ENCODE measurements at places on chromosomes 7 and 10.

GRCh38 chr10:132543916-132544743, 6.5 kb downstream of the INPP5A start:
- DNase-seq, result no peak

GRCh38 chr10:73910764-73911552, at the start of gene PLAU:
Gene PLAU (plus strand): TSS chr10:73911132. CDS start chr10:73911556, 424 bp downstream.
- no peak for DNase-seq

DNA sequence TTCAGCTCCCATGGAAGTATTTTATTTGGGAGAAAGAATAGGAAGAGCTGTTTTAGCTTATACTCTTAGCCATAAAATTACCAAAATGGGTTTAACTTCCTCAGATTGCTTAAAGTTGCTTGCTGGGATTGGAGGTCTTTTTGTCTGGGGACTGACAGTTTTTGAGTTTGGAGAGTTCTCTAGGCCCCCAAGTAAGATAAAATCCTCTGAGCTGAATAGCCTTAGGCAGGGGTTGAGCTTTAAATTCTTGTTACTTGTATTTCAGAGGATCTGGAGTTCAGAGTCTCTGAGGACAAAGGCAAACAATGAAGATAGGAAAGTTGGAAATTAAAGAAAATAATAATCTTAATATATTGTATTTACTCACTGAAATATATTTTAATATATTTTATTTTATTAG, 294.4 kb upstream of the DKK1 start:
- DNase-seq, result no peak

GRCh38 chr10:5325076-5325475, 39.7 kb upstream of the UCN3 start:
- no peak for DNase-seq

DNA sequence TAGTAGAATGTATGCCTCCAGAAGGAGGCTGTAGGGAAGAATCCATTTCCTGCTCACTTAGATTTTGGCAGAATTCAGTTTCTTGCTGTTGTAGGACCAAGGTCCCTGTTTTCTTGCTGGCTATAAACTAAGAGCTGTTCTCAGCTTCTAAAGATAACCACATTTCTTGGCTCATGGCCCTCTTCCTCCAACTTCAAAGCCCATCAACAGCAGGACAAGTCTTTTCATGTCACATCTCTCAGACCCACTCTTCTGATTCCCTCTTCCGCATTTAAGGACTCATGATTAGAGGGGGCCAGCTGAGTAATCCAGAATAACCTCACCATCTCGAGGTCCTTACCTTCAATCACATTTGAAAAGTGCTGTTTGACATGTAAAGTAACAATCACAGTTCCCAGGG, 8.2 kb upstream of the LSM8 start:
- DNase-seq, result peak; percentile 9

DNA sequence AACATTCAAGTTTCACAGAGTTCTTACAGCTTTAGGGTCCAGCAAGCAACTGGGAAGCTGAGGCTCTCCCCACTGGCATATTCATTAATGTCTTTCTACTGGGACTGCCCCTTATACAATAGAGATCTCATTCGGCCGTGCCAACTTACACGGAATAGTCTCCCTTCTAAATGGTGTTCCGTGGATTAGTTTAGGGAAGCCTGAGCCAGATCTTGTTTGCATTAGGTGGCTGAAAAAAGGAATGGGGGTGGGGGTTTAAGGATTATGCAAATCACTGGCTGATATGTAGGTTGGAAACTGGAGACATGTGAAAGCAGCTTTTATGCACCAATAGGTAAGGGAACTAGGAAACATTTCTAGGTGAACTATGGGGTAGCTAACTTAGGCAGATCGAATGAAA, 218.3 kb downstream of the TRIL start:
- DNase-seq, result no peak

DNA sequence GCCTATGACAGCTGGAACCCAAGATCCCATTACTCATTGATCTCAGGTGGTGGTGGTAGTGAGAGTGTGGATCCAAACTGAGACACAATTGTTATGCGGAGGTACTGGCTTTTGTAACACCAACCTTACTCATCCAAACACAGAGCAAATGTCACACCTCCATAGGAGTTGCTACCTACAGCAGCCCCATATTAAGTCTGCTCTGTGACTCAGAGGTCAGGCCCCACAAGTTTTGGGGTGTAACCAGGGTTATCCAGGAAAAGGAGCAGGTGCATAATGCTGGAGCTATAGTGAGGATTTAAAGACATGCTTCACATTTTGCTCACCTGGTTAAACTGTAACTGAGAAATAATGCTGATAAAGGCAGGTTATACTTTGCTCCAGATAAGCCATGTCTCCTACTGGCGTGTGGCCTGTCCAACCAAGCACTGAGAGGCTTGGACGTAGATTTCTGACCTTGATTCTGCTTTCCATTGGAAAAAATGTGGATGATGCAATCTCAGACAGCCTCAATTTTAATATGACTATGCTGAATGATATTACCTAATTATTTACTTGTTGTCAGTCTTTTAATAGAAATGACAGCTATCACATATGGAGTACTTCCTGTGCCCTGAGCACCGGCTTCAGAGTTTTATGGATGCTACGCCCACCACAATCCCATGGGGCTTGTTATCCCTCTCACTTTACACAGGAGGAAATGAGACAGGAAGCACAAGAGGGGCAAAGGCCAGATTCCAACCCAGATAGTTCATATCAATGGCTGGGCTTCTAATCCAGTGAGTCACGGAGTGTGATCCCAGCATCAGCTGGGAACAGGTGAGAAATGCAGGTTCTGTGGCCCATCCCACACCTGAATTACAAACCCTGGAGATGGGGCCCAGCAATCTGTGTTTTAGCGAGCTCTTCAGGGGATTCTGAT, 181.3 kb downstream of the CHN2 start:
- DNase-seq, result no peak

DNA sequence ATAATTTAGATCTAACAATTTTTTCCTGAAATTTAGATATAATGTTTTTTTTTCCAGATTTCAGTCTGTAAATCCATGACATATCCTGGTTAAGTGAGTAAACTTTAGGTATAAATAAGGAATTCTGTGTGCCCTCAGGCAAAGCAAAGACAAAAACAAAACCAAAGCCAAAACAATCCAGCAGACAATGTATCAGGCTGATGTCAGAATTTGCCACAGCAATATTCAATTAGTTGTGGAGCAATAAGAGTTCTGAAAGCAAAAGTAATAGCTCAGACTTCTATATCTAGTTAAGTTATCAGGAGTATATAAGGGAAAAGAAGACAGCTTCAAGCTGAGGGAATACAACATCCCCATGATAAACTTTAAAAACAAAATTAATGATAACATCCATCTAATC, 82.0 kb downstream of the MKX start:
- DNase-seq, result no peak

DNA sequence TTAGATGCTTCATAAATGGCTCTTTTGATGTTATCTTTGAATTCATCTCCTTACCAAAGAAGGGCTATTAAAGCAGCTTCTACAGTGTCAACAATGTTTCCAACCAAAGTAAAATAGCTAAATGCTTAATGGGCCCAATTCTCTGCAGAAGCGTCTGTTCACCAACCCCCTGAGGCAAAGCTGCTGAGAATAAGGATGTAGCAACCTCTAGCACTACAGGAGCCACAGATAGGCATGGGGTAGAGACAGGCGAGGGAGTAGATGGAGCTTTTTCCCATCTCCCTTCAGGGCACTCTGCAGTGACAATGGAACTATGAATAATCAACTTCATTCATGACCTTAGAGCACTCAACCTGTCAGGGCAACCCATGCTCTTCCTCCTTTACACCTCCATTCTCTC, 134.1 kb downstream of the FZD1 start:
- DNase-seq, result no peak

GRCh38 chr7:80935991-80936780, 17.3 kb upstream of the SEMA3C start:
- no peak for DNase-seq

DNA sequence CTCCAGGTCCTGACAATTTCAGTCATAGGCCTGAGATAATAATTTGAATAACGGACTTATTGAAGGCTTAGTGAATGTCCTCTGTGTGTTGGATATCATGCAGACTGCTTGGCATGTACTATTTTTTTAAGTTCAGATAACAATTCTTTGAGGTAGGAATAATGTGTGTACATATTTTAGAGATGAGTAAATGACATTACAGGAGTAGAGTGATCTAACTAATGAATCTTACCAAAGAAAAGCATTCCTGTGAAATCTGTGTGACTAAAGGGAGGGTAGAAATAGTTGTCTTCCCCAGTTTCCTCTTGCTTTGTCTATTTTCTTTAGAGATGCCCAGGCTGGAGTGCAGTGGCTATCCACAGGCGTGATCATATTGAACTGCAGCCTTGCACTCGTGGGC, 391.8 kb upstream of the ETV1 start:
- DNase-seq, result no peak

GRCh38 chr7:50982626-50983025, 199.9 kb upstream of the GRB10 start:
- DNase-seq, result no peak

DNA sequence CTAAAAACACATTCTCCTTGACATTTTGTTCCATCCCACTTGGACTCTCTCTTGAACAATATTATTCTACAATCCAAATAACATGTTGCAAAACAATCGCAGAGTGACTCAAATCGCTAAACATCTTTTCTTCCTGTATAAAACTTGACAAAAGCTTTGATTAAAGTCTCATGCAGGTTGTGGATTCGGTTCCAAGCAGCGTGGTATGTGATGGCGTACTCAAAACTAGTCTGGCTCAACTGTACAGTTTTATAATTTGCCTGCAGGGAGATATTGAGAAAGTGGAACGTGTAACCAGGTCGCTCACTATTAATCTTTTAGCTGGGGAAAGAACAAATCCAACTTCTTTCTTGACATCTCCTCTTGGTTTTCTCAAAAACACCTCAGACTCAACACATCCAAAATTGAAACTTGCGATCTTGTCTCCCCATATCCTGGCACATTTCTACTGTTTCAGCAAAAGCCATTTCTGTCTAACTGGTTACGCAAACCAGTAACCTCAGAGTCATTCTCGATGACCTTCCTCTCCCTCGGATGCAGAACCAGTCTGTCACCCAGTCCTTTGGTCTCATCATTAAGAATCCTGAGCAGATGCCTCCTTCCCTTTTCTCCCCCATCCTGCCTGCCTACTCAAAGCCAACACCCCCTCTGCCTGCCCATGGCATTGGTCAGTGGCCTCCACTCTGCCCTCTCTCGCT, 100.1 kb downstream of the CACNB2 start:
- DNase-seq, result no peak

DNA sequence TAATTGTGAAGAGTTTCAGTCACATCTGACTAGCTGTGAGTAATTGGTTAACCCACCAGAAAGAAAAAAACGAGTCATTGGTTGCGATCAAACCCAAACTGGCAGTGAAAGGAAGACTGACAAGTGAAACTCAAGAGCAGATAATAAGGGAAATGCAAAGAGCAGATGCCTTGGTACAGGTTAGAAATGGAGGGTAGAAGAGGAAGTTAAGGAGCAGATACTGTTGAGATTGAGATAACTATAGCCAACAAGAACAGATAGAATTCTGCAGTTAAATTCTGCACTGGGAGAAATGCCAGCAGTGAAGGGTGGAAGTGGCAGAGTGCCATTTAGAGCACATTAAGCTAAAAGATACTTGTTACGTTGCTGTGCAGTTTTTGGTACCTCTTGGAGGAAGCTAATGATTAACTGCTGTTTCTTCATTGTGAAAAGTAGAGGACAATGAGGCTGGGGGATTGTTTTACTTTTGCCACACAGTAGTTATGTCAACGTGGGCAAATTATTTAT, 65.8 kb downstream of the CDK13 start:
- DNase-seq, result peak; percentile 13

- no peak for DNase-seq
Observed at GRCh38 chr10:113320987-113321386, 231.9 kb upstream of the HABP2 start.

DNA sequence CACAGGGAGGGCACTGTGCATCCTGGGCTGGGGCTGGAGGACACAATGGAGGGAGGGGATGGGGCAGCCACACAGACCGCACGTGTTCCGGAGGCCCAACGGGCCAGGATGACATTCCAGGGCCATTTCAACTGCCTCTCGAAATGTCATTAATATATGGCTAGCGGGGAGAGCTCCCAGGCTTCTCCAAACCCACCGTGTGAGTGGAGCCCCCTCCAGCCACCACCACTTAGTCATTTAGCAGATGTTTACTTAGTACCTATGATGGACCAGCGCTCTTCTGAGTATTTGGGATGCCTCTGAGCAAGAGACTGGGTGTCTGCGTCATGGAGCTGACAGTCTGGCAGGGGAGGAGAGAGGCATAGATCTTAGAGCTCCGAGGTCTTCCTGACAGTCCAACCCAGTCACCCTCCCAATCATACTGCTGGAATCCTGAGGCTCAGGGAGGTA, 107.3 kb downstream of the ZMIZ1 start:
- no peak for DNase-seq

GRCh38 chr10:46026106-46026505, 4.3 kb downstream of the NCOA4 start:
- DNase-seq, result no peak

GRCh38 chr10:21297603-21298383, 227.7 kb downstream of the SKIDA1 start:
- no peak for DNase-seq

- DNase-seq, result peak; percentile 95
Observed at GRCh38 chr10:101031128-101031795, at the start of the genes PDZD7 and SFXN3. Gene PDZD7 (minus strand): TSS chr10:101031129. CDS start chr10:101030219, 910 bp downstream. Gene SFXN3 (plus strand): TSS chr10:101031234. CDS start chr10:101034695, 3,461 bp downstream.

DNA sequence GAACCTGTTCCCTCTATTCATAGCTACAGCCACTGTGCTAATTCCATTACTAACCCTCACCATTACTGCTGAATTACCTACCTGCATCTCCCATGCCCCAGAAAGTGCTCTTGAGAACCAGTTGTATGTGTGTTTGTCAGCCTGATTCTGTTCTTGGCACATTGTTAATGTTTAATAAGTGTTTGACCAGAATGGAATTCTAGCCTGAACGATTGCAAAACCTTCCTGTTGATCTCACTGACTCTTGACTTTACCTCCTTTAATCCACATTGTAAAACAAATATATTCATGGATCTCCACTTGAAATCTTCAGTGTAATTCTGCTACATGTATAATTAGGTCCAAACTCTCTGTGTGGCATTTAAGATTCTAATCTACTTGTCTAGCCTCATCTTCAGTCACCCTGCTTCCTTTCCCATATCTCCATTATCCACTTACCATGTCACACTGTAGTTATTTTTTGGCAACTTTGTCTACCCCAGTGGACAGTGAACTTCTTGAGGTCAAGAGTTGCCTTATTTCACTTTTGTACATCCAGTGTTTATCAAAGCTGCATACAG, 4.9 kb downstream of the ZNF277 start:
- DNase-seq, result no peak

- no peak for DNase-seq
Observed at GRCh38 chr7:17392846-17393245, 94.4 kb downstream of the AHR start.
